ENCODE measurements at places on chromosomes 6 and 20.

DNA sequence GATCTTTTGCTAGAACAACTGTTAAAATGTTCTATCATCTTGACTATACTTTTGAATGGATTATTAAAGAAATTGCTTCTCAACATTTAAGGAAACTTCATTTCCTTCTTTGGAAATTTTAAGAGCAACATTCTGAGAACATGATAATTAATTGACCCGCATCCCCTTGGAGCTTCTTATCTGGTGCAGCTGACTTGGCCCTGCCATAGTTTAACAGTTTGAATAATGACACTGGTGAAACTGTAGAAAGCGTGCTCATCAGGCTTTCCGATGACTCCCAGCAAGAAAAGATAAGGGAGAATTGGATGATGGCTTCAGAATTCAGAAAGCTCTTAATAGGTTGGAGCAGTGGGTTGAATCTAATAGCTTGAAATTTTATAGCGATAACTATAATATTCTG, 38.1 kb downstream of the SNX9 start:
- DNase-seq: no peak

- DNase-seq: peak; percentile 33
Measured at GRCh38 chr6:148358196-148358785, 15.7 kb downstream of the SASH1 start.

GRCh38 chr20:36796117-36796516, 22.6 kb upstream of the DSN1 start:
- no peak for DNase-seq

GRCh38 chr20:61514018-61514365, 261.9 kb downstream of the CDH4 start:
- DNase-seq: no peak

- DNase-seq: no peak
Measured at GRCh38 chr6:155010940-155011339, 15.8 kb downstream of the TIAM2 start.

Data from colonic mucosa (tissue), 4 donors.